ENCODE measurements at places on chromosomes 7 and 10.
A peak's percentile ranks its signal among the peaks of the same experiment; 100 is the strongest.

GRCh38 chr7:137656227-137656849, 190.4 kb downstream of the DGKI start:
- DNase-seq, result peak; percentile 86

DNA sequence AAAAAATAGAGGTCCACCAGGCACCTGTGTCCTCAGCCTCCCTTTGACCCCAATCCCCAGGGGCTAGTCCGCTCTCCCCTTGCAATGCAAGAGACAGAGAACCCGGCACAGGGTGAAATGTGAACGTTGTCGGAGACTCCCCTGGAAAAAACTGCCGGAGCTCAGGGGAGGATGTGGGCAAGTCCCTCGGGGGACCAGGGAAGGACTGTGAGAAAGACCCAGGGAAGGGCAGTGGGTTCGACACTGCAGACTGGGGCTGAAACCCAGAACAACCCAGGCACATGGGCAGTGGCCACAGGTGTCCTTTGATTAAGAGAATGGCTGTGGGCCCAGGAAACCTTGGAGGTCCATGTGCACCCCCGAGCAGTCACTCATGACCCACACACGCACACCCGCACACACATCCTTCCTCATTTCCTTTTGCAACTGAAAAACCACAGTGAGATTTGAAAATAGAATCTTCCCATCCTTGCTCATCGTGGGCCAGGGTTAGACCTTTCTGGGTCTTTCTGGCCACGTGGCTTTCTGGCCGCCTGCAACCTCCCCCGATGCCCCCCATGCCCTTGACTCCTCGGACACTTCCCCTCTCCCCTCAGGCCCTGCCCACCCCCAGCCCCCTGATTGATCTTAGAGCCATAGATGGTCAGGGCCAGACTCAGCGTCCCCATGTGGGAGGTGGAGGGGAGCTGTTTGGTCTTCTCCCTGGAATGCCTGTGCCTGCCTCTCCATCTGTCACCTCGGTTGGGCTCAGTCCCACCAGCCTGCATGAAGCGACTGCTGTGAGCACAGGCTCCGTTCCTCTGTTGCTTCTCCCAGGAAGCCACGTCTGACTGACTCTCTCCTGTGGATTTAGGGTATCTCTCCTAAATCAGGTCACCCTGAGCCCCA, 7.9 kb downstream of the LAT2 start:
- DNase-seq, result no peak

GRCh38 chr7:39105720-39106119, 128.0 kb downstream of the POU6F2 start:
- DNase-seq, result no peak

DNA sequence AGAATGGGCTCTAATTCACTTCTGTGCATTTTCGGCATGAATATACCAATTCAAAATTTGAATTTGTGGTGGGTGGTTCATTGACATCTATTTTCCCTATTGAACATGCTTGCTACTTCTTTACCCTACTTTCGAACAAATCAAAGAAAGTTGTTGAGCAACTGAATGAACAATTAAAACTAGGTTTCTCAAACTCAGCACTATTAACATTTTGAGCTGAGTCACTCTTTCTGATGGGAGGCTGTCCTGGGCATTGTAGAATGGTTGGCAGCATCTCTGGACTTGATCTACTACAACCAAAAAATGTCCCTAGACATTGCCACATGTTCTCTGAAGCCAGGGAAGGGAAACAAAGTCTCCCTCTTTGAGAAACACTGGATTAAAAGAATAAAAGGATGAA, 116.7 kb downstream of the COL28A1 start:
- DNase-seq, result no peak

DNA sequence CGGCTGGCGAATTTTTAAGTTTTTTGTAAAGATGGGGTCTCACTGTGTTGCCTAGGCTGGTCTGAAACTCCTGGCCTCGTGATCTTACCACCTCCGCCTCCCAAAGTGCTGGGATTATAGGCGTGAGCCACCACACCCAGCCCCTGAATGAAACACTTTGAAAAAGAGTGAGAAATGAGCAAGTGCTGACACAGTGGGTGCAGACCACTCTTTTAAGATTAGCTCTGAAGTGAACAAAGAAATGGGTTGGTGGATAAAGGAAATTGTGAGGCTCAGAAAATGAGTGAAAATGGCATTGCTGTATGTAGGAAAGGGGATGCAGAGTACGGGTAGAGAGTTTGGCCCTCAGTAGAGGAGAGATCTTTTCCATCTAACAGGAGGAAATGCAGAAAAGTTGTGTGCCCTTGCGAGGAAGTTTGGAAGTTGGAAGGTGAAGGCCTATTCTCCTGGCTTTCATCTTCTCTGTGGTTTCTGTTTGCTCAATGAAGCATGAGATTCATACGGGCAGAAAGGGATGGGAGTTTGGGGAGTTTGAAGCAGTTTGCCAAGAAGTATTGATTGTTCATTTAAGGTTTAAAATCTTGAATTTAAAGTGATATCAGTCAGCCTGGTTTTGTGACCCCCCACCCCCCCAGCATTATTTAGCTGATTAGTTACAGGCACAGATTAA, 11.0 kb downstream of the MAPK8 start:
- no peak for DNase-seq

DNA sequence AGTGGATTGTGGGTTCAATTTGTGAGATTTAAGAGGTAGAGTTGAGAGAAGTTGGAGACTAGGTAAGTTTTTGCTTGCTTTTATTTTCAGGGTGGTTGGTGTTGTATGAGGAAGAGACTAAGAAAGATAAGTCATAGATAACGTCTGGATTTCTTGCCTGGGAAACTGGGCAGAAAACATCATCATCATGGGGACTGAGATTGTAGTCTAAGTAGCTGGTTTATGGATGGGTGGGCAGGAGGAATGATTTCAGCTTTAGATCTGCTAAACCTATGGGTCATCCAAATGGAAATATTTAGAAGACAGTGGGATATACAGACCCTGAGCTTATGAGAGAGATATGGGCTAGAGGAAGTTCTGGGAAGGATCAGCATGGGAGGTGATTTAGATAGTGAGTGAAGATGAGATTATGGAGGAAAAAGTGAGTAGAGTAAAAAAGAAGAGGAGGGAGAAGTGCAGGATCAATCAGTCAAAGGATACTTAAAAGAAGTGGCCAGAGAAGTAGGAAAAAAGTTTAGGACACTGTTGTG, 169.8 kb downstream of the WNT2 start:
- DNase-seq, result no peak

DNA sequence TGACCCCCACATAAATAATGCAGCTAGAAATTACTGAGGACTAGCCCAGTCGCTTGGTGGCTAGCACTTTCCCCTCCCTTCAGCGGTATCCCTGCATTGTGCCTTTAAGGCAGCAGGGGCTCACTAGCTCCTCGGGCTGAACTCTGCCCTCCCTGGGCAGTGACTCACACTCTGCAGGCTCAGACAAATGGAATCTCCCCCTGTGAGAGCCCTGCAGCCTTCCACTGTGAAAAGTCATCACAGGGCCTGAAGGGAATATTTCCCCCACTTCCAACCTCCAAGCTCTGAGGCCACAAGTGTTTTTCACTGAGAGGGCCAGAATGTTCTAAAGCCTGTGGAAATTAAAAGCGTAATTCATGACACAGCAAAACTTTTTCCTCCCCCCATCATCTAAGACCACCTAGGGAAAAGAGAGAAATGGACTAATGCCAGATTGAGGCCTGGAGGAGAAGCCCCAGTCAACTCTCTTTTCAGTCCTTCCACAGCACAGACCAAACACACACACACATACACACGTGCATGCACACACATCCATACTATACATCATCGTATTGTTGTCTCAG, 93.6 kb upstream of the COL1A2 start:
- DNase-seq, result no peak

GRCh38 chr7:138918756-138919155, 62.4 kb downstream of the KIAA1549 start:
- no peak for DNase-seq

DNA sequence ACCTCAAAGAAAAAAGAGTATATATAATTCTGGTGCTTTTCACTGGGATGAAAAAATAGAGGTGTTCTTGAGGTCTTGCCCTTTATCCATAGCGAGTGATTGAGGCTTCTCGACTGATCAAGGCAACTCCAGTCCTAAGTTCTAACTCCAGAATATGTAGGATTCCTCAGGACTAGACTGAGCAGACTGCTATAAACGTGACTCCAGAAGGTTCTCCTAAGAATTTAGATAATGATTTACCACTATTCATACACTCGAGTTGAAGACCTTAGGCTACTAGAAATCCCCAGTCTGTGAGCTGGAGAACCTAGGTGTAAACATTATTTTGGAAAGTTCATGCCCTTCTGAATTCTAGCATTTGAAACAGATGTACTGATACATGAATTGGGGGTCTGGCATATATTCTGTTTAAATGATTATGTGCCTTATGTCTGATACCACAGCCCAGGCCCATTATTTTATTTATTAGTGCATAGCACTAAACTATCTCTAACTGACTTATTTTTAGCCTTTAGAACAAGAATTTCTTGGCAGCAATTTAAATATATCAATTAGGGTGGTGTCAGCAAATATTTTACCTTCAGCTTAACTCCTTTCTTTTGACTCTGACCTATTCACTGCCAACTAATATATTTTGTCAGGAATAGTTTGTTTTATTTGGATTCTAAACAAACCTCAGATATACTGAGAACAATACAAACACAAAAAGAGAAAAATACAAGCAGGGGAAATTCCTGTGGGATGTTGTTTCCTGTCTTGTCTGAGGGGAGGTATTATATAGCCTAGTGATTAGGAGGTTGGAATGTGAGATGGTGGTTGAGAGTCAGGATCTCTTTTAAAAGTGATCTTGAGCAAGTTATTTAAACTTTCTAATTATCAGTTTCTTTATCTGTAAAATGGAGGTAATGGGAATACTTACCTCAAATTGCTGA, 75.8 kb downstream of the PODXL start:
- DNase-seq, result no peak

DNA sequence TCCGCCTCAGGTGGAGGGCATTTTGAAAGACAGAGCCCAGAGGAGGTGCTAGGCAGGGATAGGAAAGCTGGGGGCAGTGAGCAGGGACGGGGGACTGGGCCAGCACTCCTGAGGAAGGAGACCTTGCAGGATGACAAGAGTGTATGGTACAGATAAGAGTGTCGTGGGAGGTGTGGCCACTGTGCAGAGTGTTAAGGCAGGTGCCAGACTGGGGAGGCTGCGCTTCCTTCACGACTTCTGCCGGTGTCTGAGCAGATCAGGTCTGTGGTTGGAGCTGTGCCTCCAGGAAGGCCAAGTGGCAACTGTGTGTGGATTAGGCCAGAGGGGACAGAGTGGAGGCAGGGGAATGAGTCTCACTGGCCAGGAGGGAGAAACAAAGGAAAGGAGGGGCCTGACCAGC, 161.7 kb downstream of the HIBADH start:
- DNase-seq, result no peak

DNA sequence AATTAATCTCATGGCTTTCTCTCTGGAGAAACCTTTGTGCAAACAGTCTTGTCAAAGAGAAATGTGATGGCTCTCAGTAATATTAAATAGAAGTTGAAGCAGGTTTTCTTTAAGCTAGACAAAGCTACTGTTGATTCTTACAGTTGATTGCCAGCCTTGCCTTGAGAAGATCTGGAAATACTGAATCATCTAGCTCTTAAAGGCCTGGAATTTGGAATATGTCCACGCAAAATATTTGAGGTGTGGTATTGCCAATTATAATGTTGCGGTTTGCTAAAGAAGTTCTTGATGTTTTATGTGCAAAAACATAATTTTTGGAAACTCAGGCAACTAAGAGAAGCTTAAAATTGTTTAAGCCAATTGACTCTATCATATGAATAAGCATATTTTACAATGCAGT, 371.9 kb downstream of the PHF14 start:
- DNase-seq, result no peak

- no peak for DNase-seq
These were observed 43.7 kb downstream of the OSBPL3 start for GRCh38 chr7:24936121-24936824.

DNA sequence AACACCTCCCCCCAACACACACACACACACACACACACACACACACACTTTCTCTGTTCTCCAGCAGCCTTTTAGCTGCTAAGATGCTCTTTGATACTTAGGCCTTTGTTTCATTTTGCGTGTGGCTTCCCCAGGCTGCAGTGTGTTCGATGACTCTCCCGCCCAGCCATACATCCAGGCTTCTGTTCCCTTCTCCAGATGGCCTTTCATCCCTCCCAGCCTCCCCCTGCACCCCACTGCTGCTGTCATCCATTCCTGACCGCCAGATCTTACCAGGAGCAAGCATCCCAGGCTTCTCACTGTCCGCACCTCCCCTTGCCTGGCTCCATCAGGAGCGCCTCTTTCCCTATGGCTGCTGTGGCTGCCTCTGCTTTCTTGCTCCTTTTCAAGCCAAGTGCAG, 77.8 kb upstream of the PPIF start:
- DNase-seq, result no peak

DNA sequence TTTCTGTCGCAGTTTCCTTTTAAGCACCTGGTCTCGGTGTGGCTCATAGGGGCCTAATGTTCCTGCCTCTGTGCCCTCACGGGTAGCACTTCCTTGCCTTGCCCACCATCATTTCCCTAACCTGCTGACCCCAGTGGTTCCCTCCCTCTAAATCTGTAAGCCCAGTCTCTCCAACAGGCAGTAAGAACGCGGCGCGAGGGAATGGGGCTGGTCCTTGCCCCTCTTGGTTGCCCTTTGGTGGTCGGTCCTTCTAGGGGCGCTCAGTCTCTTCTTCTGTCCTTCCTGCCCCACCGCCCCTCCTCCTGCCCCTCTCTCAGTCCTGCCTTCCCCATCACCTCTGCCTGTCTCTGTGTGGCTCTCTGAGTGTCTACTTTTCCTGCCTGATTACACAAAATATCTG, 21.2 kb downstream of the EMX2 start:
- no peak for DNase-seq

DNA sequence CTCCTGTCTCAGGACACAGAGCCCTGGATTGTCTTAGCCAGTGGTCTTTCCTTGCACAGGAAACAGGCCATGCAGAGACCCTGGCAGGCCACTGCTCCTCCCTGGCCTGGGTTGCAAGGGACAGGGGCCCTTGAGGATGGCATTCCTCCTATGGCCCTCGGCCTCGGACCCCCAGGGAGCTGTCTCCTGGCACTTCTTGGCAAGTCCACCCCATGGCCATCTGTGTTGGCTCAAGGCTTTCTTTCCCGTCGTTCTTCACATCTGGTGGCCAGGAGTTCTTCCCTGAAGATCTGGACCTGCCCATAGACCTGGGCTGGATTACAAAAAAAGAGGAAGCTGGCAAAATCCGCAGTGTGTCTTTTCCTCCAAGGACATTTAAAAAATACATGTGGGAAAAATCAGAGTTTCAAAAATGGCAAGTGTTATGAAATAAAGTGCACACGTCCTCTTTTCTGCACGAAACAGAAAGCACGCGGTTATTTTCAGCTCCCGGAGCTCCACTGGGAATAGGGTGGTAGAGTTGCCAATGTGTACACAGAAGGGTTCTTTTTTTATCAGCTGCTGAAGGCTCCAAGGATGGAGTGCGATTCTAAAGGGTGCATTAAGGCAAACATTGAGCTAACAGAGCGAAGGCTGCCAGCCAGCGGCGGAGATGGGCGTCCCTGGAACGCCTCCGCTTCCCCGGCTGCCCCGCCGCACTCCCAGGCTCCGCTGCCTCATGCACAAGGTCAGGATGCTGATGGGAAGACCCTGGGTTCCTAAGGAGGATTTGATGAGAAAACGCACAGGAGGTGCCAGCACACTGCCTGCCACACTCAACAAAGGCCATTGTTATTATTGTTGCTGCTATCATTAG, 62.8 kb upstream of the FAM20C start:
- DNase-seq, result no peak

Data from stimulated activated CD8-positive, alpha-beta memory T cell treated with anti-CD3 and anti-CD28 coated beads, Interleukin-4, amount 100 ng/mL, for 48 hours (primary cell).